ENCODE measurements at places on chromosomes 1 and 21.

- DNase-seq: no peak
Measured at GRCh38 chr1:80639777-80640533, 1160.8 kb upstream of the ADGRL2 start.

DNA sequence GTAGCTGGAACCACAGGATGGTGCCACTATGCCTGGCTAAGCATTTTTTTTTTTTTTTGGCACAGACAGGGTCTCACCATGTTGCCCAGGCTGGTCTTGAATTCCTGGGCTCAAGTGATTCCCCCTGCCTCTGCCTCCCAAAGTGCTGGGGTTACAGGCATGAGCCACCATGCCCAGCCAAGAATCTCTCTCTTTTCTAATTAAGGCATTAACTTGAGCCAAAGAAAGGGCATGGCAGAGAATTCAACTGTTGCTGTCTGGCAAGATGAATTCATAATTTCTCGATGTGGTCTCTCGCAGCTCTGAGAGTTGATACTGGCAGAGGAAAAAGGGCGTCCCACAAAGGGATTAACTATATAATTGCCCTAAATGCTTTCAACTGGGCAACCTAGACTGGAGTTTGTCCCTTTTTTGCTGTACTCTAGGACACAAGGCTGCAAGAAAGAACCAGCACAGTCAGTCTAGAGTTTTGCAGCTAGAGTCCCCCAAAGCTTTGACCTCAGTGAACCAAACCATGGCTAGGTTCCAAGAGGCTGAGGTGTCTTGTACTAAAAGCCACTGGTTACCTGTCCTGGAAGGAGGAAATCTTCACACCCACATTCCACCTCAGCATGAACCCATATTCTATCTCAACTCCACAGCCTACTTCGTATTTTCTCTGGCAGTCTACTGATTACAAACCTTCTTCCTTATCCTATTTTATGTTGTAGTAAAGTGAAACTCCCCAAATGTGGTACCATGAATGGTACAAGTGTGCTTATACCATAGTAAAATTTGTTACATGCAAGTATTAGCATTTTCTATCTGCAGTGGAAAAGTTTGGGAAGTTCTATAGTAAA is 51.2 kb downstream of the OPTC start:
- no peak for DNase-seq

GRCh38 chr1:234975122-234975940 is 153.3 kb downstream of the TOMM20 start:
- DNase-seq: peak; percentile 90

- DNase-seq: no peak
Measured at GRCh38 chr1:209405183-209405814, 178.2 kb upstream of the CAMK1G start.

DNA sequence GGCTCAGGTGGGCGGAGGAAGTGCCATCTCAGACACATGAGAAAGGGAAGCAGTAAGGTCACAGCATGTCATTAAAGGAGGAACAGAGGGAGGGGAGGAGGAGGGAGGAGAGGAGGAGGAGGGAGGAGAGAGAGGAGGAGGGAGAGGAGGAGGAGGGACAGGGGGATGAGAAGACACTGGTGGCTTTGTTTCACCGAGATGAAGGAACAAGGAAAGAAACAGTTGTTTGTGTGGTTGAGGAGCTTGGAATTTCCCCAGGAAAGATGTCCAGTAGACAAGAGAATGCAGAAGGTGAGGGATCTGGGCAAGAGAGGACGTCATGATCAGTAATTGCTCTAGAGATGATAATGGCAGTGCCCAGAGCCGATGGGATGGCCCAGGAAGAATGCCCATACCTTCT is 97.7 kb downstream of the AJAP1 start:
- no peak for DNase-seq

GRCh38 chr21:38712664-38713063 is 93.1 kb upstream of the ETS2 start:
- DNase-seq: no peak

DNA sequence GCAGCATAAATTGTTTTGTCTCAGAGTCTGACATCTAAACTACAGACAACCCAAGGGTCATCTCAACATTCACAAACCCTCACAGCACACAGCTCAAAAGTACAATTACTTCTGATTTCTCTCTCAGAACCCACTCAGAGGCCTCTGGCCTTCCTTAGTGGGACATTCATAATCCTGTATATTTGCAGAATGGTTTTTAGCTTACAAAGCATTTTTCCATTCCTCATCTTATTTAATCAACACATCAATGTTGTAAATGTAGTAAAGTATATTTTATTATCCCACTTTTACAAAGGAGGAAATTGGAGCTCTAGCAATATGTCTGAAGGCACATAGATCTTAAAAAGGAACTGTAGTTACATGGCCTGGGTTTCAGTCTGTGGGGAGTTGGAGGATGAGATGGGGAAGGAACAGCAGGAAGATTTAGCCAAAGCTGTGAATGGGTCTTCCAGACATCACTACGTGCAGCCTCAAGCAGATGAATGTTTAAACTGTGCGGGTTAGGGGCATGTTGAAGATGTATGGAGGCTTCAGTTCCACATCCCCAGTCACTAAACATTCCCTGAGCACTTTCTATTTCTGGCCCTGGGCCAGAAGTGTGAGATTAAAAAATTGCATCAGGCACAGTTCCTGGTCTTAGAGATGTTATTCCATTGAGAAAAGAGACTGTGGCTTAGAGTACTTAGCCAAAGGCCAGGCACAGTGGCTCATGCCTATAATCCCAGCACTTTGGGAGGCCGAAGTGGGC is 13.3 kb downstream of the AKNAD1 start:
- no peak for DNase-seq

DNA sequence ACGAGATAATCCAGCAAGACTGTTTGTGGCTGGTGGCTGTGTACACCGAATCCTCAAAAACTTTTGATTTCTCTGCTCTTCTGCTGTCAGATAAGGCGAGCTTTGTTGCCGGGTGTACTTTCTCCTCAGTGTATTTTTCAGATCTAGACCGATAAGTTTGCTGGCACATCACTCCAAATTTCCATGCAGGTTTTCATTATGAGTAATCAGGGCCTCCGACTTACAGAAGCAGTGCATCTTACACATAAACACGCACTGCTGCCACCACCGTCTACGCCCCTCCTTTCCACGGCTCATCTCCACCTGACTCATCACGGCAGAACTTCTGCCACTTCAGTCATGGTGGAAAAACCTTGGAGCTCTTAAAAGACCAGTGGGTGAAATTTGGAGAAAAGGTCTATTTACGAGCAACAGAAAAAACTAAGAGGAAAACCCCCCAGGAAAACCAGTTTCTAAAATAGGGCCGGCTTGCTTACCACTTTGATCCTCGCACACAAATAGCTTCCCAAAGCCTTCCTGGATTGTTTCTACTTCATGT is 7.7 kb downstream of the ZBTB21 start:
- DNase-seq: peak; percentile 87

- DNase-seq: no peak
Measured at GRCh38 chr1:106956721-106957120, 99.8 kb upstream of the PRMT6 start.

DNA sequence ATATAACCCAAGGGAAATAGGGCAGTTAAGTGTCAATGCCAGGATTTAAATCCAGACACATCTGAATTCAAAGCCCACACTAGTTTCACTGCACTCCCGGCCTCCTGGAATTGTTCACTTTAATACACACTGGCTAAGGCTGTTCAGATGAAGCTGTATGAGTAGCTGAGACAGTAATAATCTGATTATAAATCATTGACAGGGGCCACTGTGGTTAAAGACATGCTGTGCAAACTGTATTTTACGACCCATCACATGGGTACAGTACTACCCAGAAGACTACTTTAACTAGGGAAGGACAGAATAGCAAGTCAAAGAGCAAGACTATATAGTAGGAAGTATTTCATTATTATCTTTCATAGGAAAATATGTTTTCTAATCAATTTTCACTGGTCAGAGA is 16.1 kb upstream of the NTNG1 start:
- DNase-seq: no peak

- DNase-seq: no peak
Measured at GRCh38 chr1:231931146-231931545, 304.6 kb downstream of the DISC1 start.

GRCh38 chr1:6975331-6976043 is 190.2 kb downstream of the CAMTA1 start:
- no peak for DNase-seq

- DNase-seq: no peak
Measured at GRCh38 chr21:38494703-38495102, 3.6 kb downstream of the ERG start.

- no peak for DNase-seq
Measured at GRCh38 chr1:1567891-1568291, 6.8 kb downstream of the SSU72 start.

- DNase-seq: no peak
Measured at GRCh38 chr1:178689769-178690168, 35.3 kb upstream of the RALGPS2 start.

- DNase-seq: no peak
Measured at GRCh38 chr1:15895233-15895632, 47.7 kb downstream of the SPEN start.

GRCh38 chr1:6392809-6393399 is 663 bp downstream of the ACOT7 start:
- DNase-seq: no peak

DNA sequence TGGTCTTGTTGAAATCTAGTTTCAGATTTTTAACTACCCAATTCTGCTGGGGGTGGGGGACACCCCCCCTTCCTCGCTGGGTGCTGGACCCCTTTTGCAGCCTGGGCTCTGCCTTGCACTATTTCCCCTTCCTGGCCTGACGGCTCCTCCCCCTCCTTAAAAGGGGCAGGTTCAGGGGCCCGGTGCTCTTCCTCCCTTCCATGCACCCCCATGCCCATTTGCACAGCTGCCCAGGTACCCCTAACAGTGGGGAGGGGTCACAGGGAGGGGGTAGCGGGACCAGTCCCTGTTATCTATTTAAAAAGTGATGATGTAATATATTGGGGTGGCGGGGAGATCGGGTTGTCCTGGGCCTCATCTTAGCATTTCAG is 15.3 kb downstream of the ZBTB7B start:
- DNase-seq: no peak

- peak; percentile 4 for DNase-seq
Measured at GRCh38 chr1:50873458-50874187, 86.4 kb downstream of the FAF1 start.

GRCh38 chr1:8217011-8217711 is 100.8 kb upstream of the SLC45A1 start:
- DNase-seq: no peak

GRCh38 chr1:221794079-221794670 is 52.3 kb upstream of the DUSP10 start:
- DNase-seq: no peak

GRCh38 chr1:171231326-171231725 is 17.0 kb upstream of the FMO1 start:
- DNase-seq: no peak

- no peak for DNase-seq
Measured at GRCh38 chr21:32592929-32593502, 7.7 kb upstream of the TCP10L start.

- no peak for DNase-seq
Measured at GRCh38 chr1:201788296-201788695, 40.7 kb upstream of the IPO9 start.

- DNase-seq: peak; percentile 23
Measured at GRCh38 chr1:243582326-243582725, 267.7 kb downstream of the AKT3 start.

DNA sequence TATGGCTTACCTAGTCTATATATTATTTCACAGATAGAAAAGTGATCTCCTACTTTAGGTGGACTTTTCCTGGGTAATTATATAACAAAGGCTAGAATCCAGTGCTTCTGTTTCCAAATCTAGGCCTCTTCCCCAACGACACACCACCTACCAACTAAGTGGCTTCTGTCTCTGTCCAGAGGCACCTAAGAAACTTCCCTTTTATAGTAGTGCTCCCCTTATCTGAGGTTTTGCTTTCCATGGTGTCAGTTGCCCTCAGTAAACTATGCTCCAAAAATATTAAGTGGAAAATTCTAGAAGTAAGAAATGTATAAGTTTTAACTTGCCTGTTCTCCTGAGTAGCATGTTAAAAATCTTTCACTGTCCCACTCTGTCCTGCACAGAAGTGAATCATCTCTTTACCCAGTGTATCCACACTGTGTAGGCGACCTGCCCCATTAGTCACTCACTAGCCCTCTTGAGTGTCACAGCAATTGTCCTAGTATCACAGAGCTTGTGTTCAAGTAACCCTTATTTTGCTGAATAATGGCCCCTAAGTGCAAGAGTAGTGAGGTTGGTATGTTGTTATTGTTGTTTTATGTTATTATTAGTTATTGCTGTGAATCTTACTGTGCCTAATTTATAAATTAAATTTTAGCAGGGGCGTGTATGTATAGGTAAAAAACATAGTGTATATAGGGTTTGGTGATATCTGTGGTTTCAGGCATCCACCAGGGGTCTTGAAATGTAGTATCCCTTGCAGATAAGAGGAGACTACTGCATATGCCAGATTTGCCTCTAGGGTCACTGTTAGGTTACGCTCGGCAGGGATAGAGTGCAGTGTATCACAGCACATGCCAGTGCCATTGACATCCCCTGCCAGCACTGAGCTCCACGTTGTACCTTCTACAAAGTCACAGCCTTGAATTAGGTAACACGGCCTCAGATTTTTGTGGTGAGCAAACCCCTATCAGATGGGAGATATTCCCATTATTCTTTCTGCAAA is 14.7 kb upstream of the CD53 start:
- no peak for DNase-seq

DNA sequence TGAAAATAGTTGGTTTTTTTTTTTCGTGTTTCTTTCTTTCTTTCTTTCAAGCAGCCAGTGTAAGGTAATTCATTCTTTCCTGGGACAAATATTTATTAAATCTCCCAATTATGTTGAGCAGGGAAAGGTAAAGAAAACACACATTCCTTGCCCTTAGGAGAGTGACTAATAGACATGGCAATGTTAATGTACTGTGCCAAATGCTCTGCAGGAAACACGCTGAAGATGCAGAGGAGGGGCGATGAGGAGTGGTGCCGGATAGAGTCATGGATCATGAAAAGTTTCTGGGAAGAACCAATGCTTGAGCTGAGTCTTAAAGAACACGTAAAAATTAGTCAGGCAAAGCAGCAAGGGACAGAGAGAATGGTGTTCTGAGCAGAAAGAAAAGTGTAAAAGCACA is 199.2 kb downstream of the DNM3 start:
- peak; percentile 22 for DNase-seq

DNA sequence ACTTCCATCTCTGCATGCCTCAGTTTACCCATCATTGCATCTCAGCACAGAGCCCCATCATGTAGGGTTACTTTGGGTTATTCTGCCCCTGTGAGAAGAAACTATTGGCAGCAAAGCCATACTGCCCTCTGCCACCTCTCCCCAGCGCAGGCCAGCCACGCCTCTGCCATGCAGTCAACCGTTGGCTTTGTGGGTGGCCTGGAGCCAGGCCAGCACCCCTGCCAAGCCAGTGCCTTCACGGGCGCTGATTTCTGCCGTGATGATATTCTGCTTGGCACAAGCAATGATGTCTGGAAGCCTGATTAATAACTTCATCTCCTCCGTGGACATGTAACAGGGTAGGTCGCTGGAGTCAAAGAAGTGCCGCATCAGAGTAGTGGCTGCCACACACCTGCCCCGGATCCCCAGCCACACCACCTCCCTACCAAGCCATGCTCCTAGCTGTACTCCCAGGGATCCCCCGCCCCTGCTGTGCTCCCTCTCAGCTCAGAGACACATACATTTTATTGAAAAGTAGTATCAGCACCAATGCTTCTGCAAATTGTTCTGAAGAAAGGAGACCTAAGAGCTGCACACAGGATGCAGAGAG is 15.0 kb upstream of the CEP85 start:
- no peak for DNase-seq

Measured in BJ (cell line).